ENCODE measurements at places on chromosomes 6 and 20.
A peak's percentile ranks its signal among the peaks of the same experiment; 100 is the strongest.

- no peak for DNase-seq
Observed at GRCh38 chr6:25242567-25242966, 36.6 kb upstream of the CARMIL1 start.

DNA sequence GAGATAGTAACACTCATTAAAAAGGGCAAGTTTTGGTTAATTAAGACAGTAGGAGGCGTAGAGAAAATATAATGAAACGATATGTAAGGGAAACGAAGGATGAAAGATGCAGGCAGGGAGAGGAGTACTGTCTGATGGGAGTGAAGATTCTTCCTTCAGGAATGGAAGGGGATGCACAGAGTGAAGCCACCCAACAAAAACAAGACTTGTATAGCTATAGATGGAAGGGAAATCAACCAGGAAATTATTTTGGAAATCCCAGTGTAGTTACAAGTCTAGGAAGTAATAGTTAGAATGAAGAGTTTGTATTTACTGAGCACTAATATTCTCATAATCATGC is 19.7 kb upstream of the HLA-DRB1 start:
- no peak for DNase-seq

DNA sequence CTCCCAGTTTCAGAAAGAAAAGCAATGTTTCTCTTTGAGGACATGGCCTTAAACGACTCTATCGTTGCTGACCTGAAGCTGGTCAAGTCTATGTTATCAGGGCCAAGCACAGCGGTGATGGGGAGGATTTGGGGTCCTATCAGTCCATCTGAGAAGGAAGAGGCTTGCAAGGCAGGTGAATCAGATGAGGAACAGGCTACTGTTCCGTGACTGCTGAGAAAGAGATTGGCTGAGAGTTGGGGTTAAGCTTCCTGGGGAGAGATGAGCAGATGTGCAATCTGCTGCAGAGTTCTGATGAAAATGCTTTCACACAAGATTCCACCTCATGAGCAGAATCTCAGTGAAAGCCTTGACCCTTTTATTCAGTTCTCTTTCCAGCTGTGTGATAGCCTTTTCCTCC is 168.3 kb upstream of the STMND1 start:
- DNase-seq = no peak

DNA sequence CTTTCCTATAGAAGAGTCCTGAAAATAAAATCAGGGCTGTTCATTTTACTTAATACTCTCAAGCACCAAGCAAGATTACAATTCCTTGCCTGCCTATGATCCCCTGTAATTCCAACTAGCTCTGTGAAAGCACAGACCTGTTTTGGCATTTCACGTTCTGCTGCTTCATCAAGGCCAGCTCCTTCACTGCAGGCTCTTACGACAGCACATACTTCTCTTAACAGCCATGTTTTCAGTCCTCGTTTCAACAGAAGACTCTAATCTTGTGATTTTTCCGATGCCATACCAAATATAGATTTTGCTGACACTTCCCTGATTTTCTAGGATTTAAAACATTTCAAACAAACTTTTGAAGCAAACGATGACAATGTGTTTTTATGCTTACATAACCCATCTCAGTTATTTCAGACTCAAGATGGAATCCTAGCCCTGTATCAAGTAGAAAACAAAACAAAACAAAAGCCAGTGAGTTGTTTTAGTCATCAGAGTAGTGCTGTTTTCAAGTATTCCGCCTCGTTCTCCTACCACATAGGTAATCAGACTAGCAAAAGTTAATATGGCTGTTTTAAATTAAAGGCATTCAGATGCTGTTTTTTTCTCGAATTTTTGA is 616.5 kb upstream of the CITED2 start:
- DNase-seq = no peak

GRCh38 chr6:85261271-85261670 is 188.6 kb upstream of the NT5E start:
- no peak for DNase-seq

GRCh38 chr6:156197513-156197912 is 579.7 kb upstream of the ARID1B start:
- DNase-seq = no peak

GRCh38 chr6:16180696-16181438 is 52.0 kb downstream of the MYLIP start:
- DNase-seq = no peak

GRCh38 chr20:49682798-49683197 is 30.9 kb downstream of the B4GALT5 start:
- no peak for DNase-seq

DNA sequence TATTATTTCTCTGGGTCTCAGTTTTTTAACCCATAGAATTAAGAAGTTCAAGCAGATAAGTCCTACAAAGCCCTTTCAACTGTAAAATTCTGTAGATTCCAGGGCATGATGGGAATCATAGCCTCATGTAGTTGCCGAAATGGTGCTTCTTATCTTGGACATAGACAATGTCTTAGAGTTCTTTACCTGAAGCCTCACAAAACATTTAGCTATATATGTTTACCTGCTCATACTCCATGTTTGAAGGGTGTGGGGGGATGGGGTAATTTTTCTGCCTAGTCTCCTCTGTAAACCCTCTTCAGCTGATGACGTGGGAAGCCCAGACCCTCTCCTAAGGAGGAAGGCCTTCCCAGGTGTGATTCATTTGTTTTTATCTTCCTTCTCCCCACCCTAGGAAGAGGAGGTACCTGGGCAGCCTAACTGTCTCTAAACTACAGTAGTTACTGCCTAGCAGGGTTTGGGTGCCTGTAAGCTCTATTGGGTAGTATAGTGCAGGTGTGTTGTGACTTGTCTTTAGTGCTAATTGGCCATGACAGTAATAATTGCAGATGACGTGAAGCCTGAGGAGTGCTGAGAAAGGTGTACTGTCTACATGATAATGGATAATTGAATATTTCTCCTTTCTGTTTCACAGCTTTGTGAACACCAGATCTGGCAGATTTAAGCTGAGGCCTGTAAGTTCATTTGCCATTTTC is 230.8 kb downstream of the TFAP2B start:
- DNase-seq = no peak

DNA sequence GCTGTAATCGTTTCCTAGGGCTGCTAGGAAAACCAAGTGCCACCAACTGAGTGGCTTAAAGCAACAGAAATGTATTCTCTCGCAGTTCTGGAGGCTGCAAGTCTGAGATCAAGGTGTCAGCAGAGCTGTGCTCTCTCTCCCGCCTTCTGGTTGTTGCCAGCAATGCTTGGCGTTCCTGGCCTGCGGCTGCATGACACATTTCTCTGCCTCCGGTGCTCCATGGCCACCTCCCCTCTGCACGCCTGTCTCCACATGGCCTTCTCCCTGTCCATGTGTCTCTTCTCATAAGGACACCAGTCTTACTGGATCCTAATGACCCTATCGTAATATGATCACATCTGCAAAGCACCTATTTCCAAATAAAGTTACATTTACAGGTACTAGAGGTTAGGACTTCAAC is 91.7 kb upstream of the AKAP12 start:
- no peak for DNase-seq

GRCh38 chr6:30722280-30723112 is 2.3 kb downstream of the TUBB start:
- peak; percentile 93 for DNase-seq

- no peak for DNase-seq
Observed at GRCh38 chr6:6619021-6619794, 30.7 kb downstream of the LY86 start.

DNA sequence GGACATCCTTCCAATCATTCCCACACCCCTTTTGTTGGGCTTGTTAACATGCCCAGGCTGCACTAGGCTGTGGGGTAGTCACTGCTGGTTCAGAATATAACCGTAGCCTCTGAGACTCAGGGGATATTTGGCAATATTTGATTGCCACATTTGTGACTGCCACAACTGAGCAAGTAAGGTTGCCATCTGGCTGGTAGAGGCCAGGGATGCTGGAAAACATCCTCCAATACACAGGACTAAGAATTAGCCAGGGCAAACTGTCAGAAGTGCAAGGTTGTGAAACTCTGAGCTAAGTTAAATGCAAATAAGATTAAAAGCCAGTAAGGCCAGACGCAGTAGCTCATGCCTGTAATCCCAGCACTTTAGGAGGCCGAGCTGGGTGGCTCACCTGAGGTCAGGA is 112.0 kb downstream of the ZMYND8 start:
- DNase-seq = no peak

- DNase-seq = no peak
Observed at GRCh38 chr6:34005901-34006531, 139.9 kb downstream of the GRM4 start.

DNA sequence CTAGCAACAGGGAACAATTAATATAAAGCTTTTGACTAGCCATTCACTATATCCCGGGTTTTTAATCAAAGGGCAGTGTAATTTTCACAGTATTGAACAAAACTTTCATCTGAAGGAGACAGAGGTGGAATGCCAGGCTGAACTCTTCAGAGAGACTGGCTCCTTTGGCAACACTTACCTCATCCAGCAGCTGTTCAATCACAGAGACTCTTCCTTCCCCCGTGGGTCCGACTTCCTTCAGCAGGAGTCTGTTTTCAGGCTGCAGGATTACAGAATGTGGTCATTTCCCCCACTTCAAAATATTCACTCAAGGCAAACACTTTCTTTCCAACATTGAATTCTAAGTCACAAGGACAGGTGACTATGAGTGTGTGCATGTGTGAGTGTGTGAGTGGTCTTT is 76.6 kb downstream of the DZANK1 start:
- no peak for DNase-seq

GRCh38 chr6:33886673-33887144 is 82.9 kb upstream of the MLN start:
- DNase-seq = no peak

DNA sequence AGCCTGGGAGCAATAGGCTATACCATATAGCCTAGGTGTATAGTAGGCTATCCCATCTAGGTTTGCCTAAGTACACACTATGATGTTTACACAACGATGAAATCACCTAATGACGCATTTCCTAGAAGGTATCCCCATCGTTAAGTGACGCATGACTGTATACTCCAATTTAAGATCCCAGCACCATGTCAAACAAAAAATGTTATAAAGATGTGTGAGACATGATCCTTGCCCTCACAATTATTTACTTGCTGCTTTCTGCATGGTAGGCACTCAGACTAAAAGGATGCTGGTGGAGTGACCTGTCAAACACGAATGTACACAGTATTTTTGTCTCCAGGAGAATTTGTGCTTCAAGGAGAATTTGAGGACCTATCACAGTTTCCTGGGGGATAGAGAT is 32.3 kb downstream of the SNAP25 start:
- no peak for DNase-seq

DNA sequence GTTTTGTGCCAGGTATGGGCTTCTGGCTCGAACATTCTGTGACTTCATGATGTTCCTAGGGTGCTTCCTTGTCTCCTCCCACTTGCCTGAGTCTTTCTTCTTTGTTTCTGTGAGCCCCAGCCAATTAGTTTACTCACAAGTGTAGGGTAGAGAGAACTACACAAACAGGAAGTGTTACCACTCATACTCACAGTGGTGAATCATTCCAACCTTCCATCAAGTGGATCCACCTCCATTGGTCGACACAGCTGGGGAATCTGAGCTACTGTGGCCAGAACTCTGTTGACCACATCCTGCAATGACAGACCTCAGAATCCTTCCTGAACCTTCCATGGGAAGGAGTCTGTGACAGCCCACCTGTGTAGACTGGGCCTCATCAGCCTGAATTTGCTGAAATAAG is 76.8 kb downstream of the UNC5CL start:
- DNase-seq = peak; percentile 33

DNA sequence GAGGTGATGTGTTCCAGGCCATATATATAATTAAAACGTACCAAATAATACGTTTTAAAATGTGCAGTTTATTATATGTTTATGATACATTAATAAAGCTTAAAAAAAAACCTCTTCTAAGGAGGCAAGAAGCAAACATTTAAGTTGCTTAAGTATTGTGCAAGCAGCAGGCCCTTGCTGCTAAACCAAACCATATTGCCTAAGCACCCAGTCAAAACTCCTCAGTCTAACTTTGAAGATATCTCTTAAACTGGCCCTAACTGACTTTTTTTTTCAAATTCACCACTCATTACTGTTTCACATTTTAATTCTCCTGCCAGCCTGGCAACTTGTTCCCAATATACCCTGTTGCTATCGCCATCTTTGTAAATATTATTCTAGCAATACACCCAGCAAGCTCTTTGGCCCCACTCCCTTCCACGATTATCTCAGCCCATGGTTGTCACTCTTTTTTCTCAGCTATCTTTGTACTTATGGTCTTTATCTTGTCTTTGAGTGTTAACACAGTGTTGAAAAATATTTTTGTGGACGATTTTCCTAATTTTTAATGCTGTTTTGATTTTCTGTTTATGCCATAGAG is 60.9 kb downstream of the C6orf58 start:
- DNase-seq = no peak

DNA sequence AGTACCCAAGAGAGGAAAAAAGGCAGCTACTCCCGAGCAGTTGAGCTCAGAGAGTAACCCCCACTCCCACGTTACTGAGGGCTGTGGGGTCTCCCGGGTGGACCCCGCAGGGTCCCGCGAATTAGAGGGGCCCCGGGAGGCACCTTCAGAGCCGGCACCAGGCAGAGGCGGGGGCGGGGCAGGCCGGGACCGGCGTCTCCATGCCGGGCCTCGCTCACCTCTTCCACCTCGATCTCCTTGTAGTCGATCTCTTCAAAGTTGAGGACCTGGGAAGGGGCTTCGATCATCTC is 381 bp downstream of the MAP3K7 start:
- no peak for DNase-seq

DNA sequence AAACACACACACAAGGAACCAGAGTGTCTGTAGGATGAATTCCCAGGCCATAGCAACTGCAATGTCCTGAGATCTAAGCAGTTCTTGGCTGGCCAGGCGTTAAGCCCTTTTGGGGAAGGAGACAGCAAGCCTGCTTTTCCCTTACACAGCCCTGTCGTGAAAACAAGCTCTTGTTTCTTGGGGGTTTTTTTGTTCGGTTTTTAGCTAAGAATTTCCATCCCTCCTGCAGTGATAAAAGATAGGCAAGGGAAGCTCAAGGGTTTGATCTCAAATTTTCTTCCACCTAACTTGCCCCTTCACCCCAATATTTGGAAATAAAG is 1.5 kb downstream of the TNFRSF21 start:
- no peak for DNase-seq

GRCh38 chr6:168292826-168293225 is 26.8 kb downstream of the DACT2 start:
- no peak for DNase-seq
